ENCODE measurements at places on chromosomes 3 and 15.

DNA sequence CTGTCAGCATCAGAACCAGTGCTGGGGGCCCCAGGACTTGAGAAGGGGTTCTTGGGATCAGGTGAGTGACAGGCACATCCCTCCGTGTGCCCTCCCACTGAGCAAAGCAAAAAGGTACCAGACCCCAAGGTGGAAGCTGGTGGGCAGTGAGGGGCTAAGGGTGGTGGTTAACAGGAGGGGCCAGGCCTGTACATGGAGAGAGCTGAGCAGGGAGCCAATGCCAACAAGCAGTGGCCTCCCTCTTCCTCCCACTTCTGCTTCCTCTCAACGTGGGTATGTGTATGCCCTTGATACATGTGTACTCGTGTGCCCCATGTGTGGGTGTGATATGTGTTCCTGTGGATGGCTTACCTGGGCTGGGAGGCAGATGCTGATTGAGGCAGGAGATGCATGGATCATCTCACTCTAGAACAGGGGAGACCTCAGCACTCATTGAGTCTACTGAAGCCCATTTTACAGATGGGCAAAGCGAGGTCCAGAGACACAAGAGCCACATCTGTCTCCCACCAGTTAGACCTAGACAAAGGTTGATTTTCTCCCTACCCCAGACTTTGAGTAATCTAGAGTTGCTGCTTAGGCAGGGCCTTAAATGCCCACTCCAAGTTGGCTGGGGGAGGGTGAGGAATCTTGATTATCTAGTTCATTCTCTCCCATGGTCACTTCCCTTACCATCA, 945 bp downstream of the VIPR1 start:
- DNase-seq: no peak

GRCh38 chr3:194337965-194338753, 13.0 kb downstream of the CPN2 start:
- no peak for DNase-seq

GRCh38 chr3:101940521-101941317, 91.4 kb downstream of the NFKBIZ start:
- no peak for DNase-seq

GRCh38 chr3:107206141-107206540, 171.1 kb upstream of the CCDC54 start:
- DNase-seq: peak; percentile 7

- DNase-seq: no peak
Observed at GRCh38 chr15:73378089-73378488, 9.3 kb upstream of the HCN4 start.

- DNase-seq: no peak
Observed at GRCh38 chr15:81101894-81102815, 31.9 kb upstream of the CFAP161 start.

DNA sequence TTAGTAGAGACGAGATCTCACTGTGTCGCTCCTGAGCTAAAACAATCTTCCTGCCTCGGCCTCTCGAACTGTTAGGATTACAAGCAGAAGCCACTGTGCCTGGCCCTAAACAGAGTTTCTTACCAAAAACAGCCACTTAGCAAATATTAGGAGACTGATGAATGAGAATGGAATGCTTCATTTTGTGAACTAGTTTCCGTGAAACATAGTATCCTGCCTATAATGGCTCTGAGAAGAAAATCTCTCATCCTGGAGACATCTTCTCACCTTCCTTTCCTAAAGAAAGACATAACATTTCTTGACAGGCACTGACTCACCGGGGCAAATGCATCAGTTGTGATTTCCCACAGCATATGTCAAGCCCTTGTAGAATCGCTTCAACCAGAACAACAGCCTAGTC, 44.9 kb downstream of the GJD2 start:
- no peak for DNase-seq

GRCh38 chr3:18725668-18726407, 300.7 kb upstream of the SATB1 start:
- DNase-seq: peak; percentile 54

DNA sequence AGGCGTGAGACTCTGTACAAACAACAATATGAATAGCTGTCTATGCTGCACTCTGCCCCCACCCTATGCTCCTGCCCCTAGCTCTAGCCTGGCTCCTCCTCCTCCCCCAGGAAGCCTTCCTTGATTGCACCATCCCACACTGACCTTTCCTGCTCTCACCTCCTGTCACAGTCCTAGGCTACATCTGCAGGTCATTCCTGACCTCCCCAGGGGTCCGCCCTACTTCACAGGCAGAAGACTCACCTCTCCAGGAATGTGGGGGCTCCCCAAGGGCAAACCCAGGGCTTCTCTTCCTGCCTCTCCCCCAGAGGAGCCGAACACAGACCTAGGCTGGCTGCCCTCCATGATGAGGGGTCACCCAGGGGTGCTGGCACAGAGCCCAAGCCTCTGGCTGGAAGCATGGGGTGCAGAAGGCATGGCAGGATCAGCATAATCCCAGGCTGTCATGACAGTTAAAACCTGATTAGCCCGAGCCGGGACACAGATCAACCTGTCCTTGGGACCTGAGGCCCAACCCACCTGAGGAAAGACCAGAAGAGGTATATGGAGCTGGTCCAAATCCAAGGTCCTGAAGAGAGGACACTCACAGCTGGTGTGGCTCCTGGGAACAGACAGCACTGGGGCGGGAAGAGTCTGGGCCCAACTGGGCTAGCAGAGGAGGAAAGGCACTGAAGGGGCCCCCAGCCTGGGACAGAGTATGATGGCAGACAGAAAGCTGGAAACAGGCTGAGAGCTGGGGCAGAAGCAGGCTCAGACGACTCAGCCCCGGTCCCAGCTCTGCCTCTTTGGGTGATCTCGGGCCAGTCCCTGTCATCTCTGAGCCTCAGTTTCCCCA, 5.9 kb downstream of the SEMA7A start:
- no peak for DNase-seq

DNA sequence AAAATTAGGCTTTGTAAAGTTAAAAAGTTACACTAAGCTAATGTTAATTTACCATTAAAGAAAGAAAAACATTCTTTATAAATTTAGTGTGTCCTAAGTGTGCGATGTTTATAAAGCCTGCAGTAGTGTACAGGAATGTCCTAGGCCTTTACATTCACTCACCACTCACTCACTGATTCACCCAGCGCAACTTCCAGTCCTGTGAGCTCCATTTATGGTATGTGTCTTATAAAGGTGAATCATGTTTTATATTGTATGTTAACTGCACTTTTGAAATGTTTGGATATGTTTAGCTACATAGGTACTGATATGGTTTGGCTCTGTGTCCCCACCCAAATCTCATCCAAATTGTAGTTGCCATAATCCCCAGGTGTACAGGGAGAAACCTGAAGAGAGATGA, 549.7 kb upstream of the EPHA6 start:
- no peak for DNase-seq

All from CD4-positive, alpha-beta T cell treated with Interleukin-15 for 4 hours (primary cell).